Iris pigment epithelial cell (primary cell): ENCODE measurements at places on chromosomes 2 and 18.

- peak; percentile 91 for DNase-seq
Measured at GRCh38 chr2:151238527-151239487, 22.9 kb downstream of the RBM43 start.

- DNase-seq, result peak; percentile 89
Measured at GRCh38 chr2:26770986-26771586, 7.0 kb downstream of the SLC35F6 start.

- DNase-seq, result no peak
Measured at GRCh38 chr18:39230086-39230803, 1664.6 kb upstream of the CELF4 start.

DNA sequence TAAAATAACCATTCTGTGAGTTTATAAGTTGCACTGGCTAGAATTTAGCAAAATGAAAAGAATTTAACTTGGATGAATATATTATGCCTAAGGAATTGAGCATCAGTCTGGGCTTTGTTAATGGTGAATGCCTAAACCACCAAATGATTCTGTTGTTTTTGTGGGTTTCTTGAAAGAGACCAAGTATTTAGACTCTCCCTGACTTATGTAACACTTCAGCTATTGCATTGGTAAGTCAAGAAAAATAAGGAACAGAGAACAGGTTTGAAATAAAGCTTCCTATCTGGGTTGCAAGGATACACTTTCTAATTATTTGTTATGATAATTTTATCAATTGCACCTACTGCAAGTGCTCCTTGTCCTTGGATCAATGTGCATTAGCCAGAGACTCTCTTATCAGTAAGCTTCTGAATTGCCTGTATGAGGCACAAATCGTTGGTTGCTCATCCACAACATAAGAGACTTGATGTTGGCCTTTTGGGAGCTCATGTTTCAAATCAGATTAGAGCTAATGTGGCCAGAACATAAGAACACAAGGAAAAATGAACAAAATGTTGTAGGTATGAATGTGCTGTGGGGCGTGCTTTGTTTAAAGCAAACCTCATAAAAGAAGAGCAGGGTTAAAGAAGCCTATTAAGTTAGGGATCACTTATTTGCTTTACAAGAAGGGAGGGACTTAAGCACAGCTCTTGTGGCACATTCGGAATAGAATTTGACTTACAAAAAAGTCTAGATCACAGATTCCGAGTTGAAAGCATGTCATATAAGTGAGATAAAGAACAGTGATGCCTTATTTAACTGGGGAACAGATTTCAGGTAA lies 37.2 kb downstream of the PRKCE start:
- peak; percentile 16 for DNase-seq

DNA sequence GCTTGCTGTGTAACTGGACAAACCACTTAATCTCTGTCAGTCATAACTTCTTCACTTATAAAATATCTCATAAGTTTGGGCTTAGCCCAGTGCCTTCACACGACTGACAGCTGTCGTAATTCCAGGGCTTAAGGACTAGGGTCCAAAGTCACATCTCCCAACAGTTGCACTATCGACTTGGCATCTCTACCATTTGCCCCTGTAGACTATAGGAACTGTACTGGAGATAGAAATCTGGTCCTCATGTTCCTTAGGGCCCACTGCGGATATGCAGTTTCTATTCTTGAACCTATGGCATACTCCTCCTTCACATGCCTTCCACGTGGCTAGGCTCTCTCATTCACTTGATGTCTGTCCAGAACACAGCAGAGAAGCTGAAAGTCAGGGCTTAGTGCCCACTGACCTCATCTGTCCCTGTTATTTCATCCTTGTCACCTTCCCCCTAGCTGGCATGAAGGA lies 2.7 kb downstream of the ABHD1 start:
- DNase-seq, result no peak

DNA sequence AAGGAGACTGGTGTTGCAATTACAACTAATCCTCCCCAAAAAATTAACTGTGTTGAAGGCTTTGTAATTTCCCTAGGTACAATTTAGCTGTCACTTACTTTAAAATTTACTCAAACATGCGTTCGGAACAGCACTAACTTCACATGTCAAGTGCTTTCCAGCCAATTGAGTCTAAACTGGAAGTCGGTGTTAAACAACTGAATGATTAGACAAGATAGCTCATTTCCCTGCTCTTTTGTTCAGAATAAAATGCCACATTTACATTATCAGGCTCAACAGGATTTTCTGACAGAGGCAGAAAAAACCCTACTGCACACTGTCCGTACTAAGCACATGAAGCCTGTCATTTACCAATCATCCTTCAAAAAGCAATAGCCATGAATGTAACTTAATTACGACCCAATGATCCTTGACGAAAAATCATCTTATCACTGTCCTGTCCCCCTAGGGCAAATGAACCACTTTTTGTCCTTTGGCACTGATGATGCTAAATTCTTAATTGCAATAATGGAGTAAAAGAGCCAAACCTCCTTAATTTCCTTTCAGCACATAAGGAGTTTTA lies 56.0 kb downstream of the LRPPRC start:
- no peak for DNase-seq

GRCh38 chr18:35510076-35510651 lies 12.4 kb upstream of the INO80C start:
- no peak for DNase-seq

DNA sequence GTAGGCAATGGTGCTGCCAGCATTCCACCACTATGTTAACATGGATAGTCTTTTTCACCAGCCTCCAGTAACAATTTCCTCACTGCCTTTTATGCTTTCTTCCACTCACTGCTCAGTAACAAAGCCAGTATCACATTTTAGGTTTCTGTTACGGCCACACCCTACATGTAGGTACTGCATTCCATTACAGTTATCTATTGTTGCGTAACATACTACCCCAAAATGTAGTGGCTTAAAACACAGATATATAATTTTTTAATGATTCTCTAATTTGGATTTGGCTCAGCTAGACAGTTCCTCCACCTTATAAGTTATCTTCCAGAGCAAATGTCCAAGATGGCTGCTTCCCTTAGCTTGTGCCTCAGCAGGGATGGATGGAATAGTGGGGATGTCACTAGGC lies 498.7 kb upstream of the ACVR2A start:
- no peak for DNase-seq

GRCh38 chr18:41940506-41941215 lies 14.4 kb upstream of the PIK3C3 start:
- DNase-seq, result peak; percentile 98

DNA sequence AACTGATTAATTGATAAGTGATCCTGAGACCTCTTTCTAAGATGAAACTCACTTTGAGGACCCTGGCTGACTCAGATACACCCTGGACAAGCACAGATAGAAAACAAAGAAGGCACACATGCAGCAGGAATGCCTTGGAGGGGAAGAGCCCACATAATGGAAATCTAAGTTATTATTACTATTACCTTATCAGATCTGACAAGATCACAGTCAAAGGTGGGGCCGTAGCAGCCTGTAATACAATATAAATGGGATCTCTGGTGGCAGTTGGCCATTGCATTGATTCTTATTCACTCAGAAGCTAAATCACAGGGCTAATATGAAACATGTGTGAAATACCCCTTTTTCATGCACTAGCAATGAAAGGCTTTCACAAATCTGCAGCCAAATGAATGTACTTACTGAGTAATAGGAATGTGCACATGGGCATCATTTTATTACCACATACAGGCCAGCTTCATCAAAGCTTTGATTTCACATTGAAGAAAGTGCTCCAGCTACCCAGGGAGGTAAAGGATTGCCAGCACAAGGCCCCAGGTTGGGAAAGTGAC lies 84.0 kb downstream of the ZBTB7C start:
- no peak for DNase-seq

DNA sequence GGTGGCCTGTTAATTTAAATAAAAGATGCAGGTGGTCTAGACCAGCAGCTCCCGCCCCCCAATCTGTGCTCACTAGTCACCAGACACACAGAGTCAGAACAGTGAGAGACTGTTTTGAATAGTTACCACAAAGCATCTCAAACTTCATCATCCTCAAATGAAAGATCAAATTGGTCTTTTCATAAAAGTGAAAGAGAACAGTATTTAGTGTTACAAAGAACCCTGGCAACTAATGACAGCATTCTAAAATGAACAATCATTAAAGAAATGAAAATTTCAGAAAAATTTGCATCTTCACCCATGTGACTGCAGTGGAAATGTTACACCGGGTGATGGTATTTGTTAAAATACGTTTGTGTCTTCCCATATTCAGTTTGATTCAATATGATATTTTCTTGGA lies 65.5 kb upstream of the PMAIP1 start:
- DNase-seq, result no peak

GRCh38 chr2:101796825-101797600 lies 99.5 kb downstream of the MAP4K4 start:
- DNase-seq, result no peak

- DNase-seq, result no peak
Measured at GRCh38 chr2:26139269-26140183, 33.4 kb upstream of the GAREM2 start.

DNA sequence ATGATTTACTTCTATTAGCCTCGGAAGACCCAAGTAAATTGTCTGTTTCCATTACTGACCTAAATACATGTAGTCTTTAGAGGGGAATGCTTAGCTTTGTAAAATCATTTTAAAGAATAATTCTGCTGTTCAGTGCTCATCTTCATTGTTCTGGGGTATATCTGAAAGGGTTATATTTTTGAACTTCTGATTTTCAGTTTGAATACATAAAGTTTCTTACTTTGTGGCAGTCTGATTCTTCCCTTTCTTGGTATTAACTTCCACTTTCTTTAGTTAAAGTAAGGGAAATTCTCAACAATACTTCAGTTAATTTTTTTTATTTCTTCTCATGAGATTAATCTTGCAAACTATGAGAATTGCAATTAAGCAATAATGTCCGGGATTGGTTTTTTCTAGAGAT lies 148.4 kb downstream of the DOCK10 start:
- no peak for DNase-seq

DNA sequence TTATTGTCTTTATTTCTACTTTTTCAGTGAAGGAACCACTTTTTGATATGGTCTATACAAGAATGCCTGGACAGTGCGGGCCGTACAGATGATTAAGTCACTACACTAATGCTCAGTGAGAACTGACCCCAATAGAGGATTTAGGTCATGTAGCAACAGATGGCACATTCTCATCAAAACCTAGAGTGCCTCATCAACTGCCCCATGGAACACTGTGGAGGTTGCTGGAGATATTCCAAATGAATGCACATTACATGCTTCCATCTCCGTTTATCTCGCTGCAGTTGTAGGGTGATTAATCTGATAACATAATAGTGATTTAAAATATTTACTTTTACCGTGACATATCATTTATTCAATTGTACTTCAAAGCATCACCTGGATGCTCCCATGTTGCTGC lies 41.8 kb upstream of the COPS8 start:
- DNase-seq, result no peak

GRCh38 chr2:48605482-48606175 lies 12.0 kb upstream of the GTF2A1L start:
- DNase-seq, result no peak

GRCh38 chr18:6960656-6961055 lies 156.9 kb downstream of the LAMA1 start:
- peak; percentile 82 for DNase-seq

GRCh38 chr18:56756966-56757365 lies 105.8 kb downstream of the WDR7 start:
- no peak for DNase-seq

DNA sequence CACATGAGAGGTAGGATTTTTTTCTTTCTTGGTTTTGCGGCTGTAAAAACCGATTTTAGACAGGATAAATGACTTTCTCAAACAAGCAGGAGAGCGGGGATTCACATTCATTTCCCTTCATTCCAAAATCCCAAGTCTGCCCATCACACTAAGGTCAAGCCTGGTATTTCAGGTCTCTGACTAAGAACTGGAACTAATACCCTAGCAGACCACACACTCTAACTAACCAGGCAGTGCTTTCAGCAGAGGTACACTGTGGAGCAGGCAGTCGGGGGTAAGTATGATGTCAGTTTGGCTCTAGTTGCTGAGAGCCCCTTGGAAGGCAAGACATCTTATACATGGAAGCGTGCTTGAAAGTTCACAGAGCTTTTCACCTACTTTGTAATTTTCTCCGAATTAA lies 128.1 kb upstream of the LHCGR start:
- DNase-seq, result no peak
